ENCODE measurements at places on chromosomes 7 and 10.

GRCh38 chr10:71260622-71261325 lies 48.4 kb downstream of the UNC5B start:
- no peak for DNase-seq

DNA sequence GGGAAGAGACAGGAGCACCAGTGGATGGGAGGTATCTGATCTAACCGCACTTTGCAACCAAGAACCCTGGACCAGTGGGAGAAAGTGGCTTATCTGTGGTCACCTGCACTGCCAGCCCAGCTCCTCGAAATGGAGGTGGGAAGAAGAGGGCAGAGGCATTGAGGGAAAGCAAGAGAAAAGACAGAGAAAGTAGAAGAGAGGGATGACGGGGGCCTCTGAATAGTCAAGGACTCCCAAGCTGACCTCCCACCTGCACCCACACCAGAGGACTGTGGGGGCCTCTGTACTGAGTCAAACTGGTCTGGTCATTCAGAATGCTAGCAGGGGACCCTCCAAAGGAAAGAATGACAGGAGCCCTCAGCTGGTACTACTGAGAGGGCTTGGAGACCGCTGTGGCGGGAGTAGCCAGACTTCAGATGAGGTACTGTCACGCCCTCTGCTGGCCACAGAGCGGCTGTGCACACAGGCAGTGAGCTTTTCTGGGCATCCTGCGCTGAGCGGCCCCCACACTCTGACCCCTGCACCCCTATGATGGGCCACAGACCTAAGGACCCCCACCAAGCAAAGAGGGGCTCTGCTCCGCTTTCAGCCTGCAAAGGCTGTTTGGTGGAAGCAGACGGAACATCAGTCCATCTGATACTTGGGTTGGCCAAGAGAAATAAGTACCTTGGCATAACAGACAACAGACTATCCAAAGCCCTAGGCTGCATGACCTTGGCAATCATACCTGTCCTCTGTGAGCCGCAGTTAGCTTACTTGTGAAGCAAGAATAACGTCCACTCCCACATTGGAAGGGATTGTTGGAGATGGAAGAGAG lies 112.9 kb downstream of the COL13A1 start:
- peak; percentile 9 for DNase-seq

GRCh38 chr7:128019288-128019687 lies 11.9 kb downstream of the LRRC4 start:
- DNase-seq = no peak

GRCh38 chr10:51074238-51075028 lies at the start of gene PRKG1:
PRKG1 (plus strand) TSS chr10:51074487.
- no peak for DNase-seq

DNA sequence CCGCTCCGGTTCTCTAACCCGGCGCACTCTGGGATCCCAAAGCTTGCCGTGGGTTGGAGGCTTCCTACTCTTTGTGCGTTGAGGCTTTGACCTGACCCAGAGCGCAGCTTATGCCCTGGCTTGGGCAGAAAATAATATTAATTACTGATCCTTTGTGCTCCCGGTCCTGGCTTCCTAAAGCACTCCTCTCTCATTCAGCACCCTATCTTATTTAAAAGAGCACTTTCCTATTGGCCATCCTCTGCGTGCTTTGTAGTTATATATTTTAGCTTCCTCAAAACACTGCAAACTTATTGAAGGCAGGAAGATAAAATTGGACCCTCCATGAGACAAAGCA lies 466.0 kb downstream of the XPNPEP1 start:
- DNase-seq = no peak

DNA sequence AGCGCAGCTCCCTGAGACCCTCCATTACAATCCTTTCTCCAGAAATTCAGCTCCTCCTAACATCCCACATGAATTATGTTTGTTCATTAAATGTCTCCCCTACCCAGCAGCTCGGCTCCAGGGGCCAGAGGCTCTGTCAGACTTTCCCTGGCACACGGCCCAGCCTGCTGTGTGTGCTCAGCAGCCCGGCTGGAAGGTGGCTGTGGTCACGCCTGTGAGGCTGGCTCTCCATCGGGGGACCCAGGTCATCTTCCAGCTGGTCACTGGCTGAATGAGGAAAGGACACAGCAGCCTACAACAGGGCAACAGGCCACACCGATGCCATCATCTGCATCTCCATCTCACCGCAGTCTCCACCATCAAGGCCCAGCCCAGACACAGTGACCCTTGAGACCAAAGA lies 219.8 kb downstream of the MAD1L1 start:
- no peak for DNase-seq

GRCh38 chr7:75878769-75879611 lies at the start of gene RHBDD2:
RHBDD2 (plus strand) TSS chr7:75879034; CDS start chr7:75879083, 49 bp downstream.
- DNase-seq = peak; percentile 95

- no peak for DNase-seq
These were observed 171.5 kb downstream of the PRPF18 start for GRCh38 chr10:13758312-13758711.

DNA sequence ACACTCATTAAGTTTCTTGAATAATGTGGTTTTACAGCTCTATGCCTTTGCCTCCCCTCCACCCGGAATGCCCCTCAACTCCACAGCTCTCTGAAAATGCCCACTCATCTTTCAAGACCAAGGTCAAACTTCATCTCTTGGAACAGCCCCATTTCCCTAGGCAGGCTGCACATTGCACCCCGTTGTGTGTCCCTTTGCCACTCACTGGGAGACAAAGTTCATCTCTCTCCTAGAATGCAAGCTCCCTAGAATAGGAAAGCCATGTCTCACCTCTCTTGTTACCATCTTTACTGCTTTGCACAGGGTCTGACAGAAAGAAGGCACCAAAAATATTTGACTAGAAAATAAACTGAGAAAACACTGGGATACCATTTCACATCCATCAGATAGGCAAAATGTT lies 33.3 kb downstream of the UBE2H start:
- no peak for DNase-seq

- DNase-seq = no peak
These were observed 453 bp downstream of the URGCP start for GRCh38 chr7:43905956-43906330.

GRCh38 chr10:72062382-72062781 lies 26.0 kb downstream of the SPOCK2 start:
- DNase-seq = no peak

- DNase-seq = no peak
These were observed 9.2 kb downstream of the BNIP3 start for GRCh38 chr10:131972474-131973071.

GRCh38 chr7:149735779-149736477 lies 37.5 kb downstream of the ZNF467 start:
- DNase-seq = no peak

DNA sequence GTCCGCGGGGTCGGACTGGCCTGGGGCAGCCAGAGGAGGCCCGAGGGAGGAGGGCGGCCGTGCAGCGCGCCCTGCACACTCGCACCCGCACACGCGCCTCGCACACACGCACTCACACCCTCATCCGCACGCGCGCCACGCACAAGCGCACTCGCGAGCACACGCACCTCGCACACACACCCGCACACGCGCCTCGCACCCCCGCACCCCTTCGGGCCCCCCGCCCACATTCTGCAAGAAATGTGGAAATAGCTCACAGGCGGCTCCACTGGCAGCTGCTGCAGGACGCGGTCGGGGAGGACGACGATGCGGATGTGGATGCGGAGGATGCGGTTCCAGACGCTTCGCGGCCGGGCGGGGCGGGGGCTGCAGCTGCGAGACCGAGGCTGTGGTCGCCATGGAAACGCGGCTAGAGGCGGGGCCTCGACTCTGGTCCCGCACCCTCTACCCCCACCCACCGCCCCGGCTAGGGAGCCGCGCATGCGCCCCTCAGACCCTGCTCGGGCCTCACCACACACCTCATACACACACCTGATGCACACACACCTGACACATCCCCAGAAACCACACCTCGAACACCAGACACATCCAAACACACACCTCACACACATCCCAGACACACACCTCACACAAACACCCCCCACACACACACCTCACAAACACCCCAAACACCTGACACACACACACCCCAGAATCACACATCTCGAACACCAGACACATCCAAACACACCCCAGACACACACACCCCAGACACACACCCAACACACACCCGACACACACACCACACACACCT lies at the start of gene CALY:
Gene CALY, minus strand, starts transcription at position 320 of the 793 bp plus-strand sequence. CDS start 7,907 bp downstream, outside the sequence.
- peak; percentile 58 for DNase-seq

- no peak for DNase-seq
These were observed 114.2 kb downstream of the TES start for GRCh38 chr7:116324582-116324981.

DNA sequence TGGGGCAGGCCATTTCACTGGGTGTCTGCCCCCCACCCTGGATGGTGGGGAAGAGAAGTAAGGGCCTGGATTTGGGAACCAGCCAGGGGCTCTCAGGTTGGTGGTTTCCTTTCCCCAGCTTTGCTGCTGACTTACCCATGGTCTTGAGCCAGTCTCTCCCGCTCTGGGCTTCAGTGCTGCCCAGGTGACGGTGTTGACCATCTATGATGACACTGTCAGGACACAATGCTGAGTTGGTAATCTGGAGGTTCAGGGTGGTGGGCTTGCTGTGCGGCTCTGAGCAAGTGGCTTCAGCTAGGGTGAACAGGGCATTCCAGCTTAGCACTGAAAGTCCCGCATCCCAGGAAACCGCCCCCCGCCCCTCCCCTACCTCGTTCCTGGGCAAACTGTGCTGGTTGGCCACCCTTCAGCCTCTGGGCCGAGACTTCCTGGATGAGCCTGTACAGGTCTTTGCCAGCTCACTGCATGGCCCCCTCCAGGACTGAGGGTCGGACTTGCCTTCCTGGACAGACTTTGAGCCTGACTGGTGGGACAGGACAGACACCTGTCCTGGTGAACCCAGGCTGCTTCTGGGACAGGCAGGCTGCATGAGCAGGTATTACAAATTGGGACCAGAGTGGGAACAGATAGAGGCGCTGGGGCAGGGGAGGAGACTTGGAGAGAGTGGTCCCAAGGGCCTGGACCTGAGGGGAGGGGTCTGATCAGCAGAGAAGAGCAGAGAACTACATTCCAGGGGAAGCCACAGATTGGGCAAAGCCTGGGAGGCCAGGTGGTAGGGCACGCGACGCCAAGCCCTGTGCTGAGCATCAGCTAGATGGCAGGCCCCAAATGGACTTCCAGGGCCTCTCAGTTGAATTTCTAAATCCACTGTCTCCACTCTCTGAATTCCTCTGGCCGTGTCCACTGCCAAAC lies 19.9 kb upstream of the ZMIZ1 start:
- DNase-seq = no peak

- DNase-seq = no peak
These were observed 310.5 kb downstream of the GPAM start for GRCh38 chr10:111873041-111873440.

DNA sequence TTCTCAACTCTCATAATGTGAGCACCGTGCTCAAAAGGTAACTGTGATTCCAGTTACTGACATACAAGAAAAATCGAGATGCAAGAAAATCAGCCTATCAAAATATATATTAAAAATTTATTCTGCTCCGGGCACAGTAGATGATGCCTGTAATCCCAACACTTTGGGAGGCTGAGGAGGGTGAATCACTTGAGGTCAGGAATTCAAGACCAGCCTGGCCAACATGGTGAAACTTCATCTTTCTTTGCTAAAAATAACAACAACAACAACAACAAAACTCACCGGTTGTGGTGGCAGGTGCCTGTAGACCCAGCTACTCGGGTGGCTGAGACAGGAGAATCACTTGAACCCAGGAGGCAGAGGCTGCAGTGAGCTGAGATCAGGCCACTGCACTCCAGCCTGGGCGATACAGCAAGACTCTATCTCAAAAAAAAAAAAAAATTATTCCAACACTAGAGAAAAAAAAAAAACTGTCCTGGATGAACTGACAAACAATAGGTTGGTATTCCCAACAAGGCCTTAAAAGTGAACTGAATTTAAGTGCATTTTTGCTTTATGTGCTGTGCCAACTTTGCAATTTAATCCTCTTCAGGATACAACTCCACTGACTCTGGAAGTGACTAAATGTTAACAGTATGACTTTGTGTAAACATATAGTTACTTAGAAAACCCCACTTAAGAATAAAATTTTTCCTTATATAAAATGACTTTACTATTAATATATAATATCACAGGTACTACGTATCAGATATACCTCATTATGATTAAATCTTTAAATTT lies 51.1 kb downstream of the JMJD1C start:
- DNase-seq = no peak

DNA sequence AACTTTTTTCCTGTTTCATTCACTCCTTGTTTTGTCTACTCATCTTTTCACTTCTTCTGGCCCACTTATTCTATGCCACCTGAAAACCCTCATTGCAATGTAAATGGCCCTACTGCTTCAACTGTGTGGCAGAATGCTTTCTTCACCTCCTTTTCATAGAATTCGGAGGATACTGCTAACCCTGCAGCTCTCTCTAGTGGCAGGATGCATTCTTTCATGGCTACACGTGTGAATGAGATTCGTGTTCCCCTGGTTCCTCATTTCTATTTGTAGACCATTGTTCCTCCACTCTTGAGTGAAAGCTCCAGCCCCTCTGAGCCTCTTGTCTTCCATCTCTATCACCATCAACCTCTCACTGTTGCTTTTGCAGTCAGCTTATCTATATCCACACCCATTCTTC lies 20.9 kb upstream of the CYP26C1 start:
- no peak for DNase-seq

DNA sequence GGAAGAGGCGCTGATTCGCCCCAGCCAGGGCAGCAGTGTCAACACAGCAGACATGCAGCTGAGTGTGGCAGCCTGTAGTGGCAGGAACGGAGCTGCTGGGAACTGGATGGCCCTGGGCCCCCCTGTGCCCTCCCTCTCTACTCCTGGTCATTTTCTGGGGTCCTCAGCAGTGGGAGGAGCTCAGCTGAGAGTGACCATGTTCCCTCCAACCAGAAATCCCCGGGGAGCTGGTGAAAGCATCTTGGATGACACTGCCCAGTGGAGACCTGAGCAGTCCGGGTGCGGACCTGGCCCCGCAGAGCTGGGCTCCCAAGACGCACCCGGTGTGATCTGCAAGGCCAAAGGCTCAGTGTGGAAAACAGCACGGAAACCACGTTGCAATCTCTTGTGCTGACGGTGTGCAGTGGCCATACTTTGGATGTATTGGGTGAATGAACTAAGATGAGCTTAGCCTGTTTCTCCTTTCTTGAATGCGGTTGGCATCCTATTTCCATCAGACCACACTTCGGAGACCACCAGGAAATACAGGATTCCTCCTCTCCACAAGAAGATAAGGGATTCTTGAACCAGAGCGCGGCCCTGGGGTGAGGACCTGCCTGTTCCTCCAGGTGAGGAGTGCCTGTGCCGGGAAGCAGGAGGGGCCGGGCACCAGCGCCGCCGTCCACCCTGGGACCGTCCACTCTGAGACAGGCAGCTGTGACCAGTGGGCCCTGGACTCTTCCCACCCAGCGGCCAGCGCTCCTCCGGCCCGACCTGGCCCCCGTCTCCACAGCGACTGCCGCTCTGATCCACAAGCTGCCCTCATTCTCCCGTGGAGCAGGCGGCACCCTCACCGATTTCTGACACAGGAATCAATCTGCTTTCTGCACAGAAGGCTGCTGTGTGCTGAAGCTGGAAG lies 93.5 kb upstream of the DIP2C start:
- DNase-seq = no peak

- DNase-seq = no peak
These were observed 86.2 kb upstream of the PPIF start for GRCh38 chr10:79260811-79261740.

DNA sequence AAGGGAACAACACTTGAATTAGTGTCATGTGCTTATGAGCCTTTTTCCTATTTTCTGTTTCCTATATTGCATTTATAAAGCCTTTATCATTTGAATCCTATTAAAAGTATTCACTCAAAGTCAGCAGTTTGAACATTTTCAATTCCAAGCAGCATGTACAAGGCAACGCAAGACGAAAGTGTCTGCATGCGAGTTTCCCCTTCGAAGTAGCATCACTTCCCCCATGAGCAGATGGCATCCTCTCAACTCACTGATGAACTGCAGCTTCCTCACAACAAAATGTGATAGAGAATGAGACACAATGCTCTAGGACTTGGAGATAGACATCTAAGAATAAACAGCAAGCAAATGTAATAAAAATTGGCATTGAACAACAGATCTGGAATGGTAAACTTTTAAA lies 270.7 kb downstream of the PRPF18 start:
- DNase-seq = no peak
